ENCODE measurements at places on chromosomes 12 and 14. TPM values are rescaled to one million over a fixed set of nuclear protein-coding genes. Genes with fewer than 3 reads are reported as not detected.

Gene RAD9B
- total RNA-seq, result 3.0 TPM

Gene SPTLC2
- 45.1 TPM for total RNA-seq

Gene MFAP5
- not detected for total RNA-seq

Gene C12orf50
- 0.08 TPM for total RNA-seq

Gene SSPN
- total RNA-seq, result not detected

Gene TAS2R20
- total RNA-seq, result 2.3 TPM

- DNase-seq, result no peak
Observed at GRCh38 chr14:61417141-61417540, 95.8 kb downstream of the PRKCH start.

DNA sequence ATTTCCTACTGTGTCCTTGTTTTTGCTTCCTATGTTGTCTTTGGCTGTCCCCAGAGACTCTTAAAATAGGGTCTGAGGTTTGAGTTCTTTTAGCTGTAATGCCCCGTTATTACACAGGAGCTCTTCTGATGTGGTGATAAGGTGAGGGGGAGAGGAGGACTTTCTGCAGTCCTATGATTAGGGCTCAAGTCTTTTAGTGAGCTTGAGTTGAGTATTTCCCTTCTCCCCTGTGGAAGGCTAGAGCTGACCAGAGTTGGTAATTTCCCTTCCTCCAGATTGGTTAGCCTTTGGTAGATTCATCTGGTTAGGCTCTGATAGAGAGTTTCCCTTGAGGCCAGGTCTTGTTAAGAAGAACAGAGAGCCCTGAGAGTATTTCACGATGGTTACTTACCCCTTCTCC, 4.3 kb upstream of the HIF1A start:
- DNase-seq, result no peak

- no peak for DNase-seq
Observed at GRCh38 chr14:105937253-105938054, 411.1 kb downstream of the TMEM121 start.

- DNase-seq, result no peak
Observed at GRCh38 chr14:32443890-32444661, 115.0 kb downstream of the AKAP6 start.

DNA sequence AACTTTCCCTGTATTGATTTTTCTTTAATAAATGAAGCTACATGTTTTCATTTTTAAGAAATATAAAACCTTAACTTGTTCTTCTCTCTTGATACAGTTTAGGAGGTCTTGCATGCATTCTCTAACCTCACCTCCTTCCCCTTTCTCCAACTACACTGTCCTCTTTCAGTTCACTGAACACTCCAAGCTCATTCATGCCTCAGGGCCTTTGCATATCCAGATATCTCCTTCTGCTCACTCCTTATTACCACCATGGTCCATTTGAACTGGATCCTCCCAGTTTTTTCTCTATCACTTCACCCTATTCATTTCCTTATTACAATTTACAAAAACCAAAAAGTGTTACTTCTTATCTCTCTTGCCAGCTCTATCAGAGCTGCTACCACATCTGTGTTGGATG, 242.9 kb upstream of the PLEKHG7 start:
- DNase-seq, result no peak

DNA sequence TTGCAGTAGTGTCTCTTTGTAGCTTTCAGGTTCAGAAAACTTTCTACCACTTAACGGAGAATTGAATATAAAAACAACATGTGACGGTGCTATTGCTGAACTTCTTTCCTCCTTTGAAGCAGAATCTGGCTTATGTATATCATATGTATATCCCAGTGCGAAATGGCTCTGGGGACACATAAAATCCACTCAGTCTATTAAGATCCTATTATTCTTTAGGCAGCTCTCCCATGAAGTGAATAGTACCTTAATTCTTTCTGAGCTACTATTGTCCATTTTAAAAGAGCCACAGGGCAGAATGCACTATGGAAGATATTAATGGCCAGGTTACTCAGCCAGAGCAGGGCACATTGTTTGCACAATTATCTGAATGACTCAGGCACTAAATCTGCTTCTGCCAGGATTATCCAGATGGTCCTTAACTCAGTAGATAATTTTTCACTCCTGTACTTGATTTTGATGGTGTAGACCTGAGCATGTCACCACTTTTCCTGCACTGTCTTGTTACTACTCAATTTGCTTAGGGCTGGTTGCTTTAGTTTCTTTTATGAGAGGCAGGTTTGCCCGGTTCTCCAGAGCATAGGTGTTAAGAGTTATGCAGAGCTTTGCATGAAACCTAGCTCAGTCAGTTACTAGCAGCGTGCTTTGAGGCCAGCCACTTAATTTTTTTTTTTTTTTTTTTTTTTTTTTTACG, 5.5 kb downstream of the CNTN1 start:
- DNase-seq, result no peak

DNA sequence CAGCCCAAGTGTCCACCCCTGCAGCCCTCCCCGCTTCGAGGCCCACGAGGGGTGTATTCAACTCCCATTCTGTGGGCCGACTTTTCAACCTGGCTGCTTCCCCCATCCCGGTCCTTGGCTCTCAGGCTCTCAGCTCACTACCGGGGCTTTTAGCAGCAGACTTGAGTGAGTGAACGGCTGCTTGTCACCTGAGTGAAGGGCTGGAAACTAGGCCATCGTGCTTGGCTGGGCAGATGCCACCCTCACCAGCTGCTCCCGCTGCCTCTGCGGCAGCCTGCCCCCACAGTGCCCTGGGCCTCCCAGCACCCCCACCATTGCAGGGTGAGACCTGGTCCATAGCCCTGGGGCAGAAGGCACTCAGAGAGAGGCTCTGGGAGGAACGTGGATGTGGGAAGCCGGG, 59.9 kb downstream of the SLC6A12 start:
- no peak for DNase-seq

DNA sequence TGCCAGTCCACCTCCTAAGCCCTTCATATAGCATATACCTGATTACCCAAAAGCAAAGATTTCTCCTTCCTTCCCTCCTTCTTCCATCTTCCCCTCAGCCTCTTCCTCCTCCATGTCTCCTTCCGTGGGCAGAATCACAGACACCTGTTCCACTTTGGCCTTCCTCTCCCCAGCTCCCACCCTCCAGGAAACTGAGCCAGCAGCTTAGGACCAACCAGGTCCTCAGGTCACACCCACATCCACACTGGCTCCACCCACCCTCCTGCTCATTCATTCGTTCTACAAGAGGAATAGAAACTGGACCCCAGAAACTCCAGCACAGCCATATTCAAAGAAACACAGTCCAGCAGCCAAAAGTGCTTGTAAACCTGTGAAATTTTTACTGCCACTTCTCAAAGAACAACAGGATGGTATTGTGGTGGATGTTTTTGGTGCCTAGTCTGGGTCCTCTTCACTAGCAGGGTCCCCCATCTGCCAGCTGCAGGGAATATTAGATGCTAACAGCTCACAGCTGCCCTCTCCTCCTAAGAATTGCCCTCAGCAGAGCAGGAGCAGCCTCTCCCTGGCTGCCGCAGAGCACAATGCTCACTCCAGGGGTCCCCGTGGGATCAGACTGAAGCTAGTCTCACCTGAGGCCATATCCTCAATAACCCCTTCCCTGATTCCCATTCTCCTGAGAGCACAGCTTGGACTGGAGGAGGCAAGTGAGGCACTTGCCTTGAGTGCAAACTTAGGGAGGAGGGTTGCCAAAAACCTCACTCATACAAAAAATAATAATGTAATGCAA, 18.4 kb downstream of the CMKLR1 start:
- peak; percentile 6 for DNase-seq

GRCh38 chr14:96162265-96162664, 42.4 kb upstream of the BDKRB2 start:
- DNase-seq, result no peak

- no peak for DNase-seq
Observed at GRCh38 chr12:113370923-113371682, 12.7 kb downstream of the PLBD2 start.
